ENCODE measurements at places on chromosomes 12 and 14.

DNA sequence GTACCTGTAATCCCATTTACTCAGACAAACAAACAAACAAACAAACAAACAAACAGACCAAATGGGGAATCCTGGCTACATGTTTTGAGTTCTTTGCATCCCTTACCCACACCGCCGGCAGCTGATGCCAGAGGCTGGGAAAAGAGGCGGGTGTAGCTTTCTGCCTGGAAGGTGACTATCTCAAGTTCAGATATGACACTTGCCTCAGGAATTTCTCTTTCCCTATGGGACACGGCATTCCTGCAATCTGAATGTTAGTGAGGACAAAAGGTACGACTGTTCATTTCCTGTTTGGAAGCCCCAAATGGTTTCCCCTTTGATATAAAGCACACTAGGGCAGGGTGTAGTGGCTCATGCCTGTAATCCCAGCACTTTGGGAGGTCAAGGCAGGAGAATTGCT lies 2.9 kb downstream of the MYL2 start:
- DNase-seq = no peak

DNA sequence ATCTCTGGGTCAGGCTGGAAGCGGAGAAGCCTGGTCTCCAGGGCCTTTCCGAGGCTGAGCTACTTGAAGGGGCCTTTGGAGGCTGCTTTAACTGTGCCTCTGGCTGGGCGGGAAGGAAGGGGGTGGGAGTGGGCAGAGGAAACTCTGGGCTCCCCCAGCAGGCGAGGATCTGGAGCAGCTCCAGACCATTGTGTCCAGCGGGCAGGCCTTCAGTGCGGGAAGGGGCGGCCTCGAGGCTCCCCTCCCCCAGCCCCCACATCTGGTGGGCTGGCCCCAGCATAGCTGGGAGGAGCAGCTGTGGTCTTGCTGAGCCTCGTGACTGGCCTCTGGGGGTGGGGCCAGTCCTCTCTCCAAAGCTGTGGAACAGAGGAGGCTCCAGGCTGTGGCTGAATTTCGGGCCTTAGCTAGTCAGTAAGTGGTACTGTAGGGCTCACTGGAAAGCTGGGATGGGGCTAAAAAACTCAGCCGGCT lies 3.4 kb downstream of the TAMALIN start:
- no peak for DNase-seq

DNA sequence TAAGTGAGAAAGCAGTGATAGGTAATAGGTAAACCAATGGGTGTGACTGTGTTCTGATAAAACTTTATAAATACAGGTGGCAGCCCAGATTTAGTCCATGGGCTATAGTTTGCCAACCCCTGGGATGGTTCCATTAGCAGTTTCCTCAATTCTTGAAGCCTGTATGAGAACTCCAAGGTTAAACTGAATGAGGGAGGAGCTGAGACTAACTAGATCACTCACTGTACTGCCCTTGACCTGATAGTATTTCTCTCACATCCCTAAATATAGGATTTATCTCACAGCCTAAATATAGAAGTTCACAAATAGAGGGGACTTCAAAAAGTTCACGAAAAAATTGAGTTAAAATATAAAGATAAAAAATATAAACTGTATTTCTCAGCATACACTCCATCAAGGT lies 439.6 kb upstream of the CCDC196 start:
- no peak for DNase-seq

- DNase-seq = peak; percentile 7
Measured at GRCh38 chr12:117587631-117588287, 226.3 kb upstream of the NOS1 start.

GRCh38 chr12:110243227-110243626 lies 37.8 kb upstream of the ATP2A2 start:
- DNase-seq = no peak

DNA sequence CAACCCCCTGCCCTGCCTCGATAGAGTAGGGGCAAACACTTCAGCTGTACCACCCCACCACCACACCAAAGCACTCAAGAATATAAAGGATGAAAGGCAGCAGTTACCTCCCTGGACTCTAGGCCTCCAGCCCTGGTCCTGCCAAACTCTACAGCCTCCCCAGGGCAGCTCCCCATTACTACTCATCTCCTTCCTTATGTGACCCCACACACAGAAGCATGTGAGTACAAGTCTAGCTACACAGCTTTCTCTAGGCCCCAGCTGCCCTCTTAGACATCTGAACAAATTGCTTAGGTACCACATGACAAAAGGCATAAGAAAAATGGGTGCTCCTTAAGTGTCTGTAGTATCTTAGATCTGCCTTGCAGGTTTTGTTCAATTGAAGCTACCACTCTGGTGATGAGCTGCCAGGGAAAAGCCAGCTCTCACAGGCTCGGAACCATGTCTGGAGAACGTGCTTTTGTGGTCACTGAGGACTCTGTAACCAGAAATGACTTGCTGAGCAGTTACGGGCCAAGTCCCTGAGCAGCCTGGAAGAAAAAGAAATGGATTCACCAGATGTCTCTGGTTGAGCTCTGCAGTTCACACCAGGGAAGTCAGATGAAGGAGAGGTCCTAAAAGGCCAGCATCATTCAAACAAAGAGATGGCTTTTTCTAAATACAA lies 32.8 kb downstream of the FMNL3 start:
- DNase-seq = no peak

- DNase-seq = no peak
Measured at GRCh38 chr12:103799504-103799856, 41.6 kb downstream of the NT5DC3 start.

GRCh38 chr12:55001198-55001868 lies 16.8 kb upstream of the TESPA1 start:
- DNase-seq = no peak

DNA sequence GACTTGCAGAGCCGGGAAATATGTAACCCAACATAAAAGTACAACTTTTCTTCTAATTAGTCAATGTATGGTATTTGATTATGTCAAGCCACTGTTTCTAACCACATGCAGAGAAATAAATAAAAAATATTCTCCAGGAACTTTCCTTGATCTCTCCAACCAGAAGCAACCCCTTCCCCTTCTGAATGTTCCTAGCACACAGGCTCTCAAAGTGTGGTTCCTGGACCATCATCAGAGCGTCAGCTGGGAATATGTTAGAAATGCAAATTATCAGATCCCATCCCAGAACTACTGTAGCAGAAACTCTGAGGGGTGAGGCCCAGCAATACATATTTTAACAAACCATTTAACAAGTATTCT lies 21.0 kb upstream of the ITPR2 start:
- DNase-seq = no peak

DNA sequence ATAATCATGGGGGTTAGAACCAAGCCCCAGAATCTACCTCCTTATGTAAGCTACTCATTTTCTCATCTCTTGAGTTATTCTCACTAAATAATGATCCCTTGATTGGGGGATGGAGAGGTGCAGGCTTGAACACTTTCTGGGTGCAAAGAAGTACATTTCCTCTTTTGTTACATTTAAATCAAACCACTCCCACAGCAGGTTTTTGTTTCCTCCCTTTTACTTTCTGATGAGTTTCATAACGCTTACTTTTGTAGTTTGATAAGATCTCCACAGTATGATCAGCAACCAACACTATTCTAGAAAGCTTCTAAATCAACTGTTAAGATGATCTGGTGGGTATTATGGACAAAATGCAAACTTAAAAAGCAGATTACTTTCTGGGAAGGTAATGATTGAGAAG lies 20.5 kb downstream of the VCPKMT start:
- DNase-seq = peak; percentile 66

GRCh38 chr12:26276709-26277108 lies 81.3 kb downstream of the SSPN start:
- DNase-seq = no peak

Data from CD8-positive, alpha-beta T cell (primary cell).